ENCODE measurements at places on chromosomes 5 and 9. TPM values are rescaled to one million over a fixed set of nuclear protein-coding genes. Genes with fewer than 3 reads are reported as not detected.

Gene PTGS1
- total RNA-seq: 95.6 TPM

Gene ENTPD8
- not detected for total RNA-seq

Gene MEIKIN
- total RNA-seq: not detected

Gene TLR4
- total RNA-seq: 15.6 TPM

Gene VPS13A
- total RNA-seq: 71.5 TPM

Gene CDKN2B-AS1
- total RNA-seq: 2.0 TPM

Gene PRDM9
- not detected for total RNA-seq

Gene ZNG1A
- 31.0 TPM for total RNA-seq

Gene FAM151B
- 1.6 TPM for total RNA-seq

Gene SPINK7
- total RNA-seq: not detected

Gene PCDHB8
- 1.9 TPM for total RNA-seq

Gene TNFSF15
- 9.4 TPM for total RNA-seq

DNA sequence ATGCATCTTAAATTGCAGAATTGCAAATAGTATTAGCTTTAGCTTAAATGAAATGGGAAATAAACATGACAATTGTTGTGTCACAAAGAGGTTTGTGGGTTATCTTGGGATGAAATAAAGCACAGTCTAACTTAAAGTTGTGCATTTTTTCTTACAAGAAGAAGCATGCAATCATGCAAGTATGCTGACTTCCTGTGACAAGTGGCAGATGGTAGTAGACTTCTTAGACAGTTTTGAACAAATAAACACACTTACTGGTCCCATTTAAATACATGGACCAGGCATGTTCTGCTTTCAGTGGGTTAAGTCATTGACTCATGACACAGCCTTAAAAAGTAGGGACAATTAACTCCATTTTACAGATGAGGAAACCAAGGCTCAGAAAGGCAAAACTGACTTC lies 15.9 kb upstream of the C5orf63 start:
- DNase-seq: no peak

DNA sequence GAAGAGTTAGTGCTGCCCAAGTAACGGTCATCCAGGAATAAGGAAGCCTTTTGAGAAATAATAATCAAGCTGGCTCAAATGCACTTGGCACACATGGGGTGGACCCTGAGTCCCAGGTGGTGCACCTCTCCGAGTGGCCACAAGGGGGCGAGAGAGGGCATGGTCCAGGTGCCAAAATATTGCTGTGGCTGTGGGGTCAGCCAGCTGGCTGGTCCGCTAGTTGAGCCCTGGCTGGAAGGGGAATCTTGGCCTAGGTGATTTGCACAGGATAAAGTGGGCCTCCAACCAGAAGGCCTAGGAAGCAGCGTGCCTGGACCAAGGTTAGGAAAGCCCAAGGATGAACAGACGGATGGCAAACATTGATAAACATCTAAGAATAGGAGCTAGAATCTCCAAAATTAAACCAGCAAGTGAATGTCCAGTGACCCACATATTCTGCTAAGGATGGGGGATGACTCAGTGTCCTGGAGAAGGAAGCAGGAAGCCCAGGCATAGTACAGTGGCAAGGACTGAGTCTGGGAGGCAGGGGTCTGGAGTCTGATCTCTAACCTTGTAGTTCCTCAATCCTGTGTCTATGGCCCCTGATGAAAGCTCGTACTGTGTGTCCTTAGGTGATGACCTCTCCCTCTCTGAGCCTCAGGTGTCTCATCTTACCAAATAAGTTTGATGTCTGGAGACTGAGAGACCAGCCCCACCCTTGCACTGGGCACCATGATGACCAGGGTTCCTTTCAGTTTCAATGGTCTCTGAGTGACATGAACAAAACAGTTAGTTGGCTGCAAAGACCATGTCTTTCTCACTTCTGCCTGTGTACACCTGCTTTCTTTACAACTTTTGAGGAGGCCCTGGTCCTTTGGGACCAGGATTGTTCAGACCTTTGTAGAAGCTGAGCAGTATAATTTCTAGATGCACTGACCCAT lies 19.2 kb upstream of the SHB start:
- peak; percentile 86 for DNase-seq

GRCh38 chr5:109939116-109939682 lies 249.5 kb downstream of the MAN2A1 start:
- no peak for DNase-seq

DNA sequence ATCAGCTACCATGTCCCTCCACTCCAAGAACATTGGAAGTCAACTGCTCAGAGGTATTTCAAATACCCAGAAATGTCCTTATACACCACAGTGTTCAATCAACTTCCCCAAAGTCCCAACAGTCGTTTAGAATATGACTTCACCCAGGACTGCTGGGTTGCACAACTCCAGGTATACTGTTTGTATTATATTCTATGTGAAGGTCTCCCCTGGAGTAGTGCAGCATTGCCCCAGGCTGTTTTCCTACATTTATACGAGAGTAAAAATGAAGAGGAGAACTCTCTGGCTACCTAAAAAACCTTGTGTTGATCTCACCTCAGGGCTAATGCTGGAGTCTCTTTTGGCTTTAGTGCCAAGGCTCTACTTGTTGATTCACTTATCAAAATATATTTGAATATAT lies 183.6 kb upstream of the MAP3K1 start:
- no peak for DNase-seq

GRCh38 chr5:45335978-45336377 lies 360.2 kb downstream of the HCN1 start:
- DNase-seq: no peak

DNA sequence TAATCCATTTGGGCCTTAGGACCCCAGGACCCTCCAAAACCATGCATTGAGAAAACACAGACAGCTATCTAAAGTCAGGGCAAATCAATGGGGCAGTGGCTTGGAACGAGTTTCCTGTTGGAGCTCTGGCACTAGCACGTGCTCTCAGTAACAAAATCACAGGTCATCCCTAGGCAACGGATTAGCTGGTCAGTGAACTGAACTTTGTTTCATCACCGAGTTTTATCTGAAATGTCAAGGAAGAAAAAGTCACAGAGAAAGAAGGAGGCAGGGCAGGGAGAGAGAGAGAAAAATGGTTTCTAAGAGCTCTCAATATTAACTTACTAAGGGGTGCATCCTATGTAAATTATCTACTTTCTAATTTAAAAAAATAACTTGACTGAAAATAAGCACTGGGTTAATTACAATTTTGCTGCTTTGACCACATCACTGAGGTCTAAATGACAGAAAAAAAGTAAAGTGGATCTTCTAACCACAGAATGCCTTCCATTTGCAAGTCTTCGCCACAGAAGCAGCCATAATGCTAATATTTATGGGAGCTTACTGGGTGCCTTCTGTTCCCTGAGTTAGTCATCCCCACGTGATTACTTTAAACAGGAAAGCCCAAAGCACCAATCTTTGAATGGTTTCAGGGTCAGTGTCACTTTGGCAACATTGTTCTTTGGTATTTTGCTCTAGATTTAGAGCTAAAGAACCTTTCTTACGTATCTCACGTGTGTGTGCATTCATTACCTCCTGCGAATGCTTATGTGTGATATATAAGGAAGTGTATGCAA lies 503.9 kb downstream of the RASEF start:
- DNase-seq: no peak

- no peak for DNase-seq
These were observed 12.8 kb upstream of the PRSS3 start for GRCh38 chr9:33782395-33783152.

- peak; percentile 82 for DNase-seq
These were observed 202.0 kb downstream of the AUH start for GRCh38 chr9:91159664-91160121.

GRCh38 chr5:67173959-67174358 lies 22.6 kb downstream of the CD180 start:
- no peak for DNase-seq

- no peak for DNase-seq
These were observed 24.1 kb downstream of the RANBP3L start for GRCh38 chr5:36277521-36278176.

GRCh38 chr5:175691761-175692160 lies 33.9 kb downstream of the HRH2 start:
- DNase-seq: peak; percentile 35

DNA sequence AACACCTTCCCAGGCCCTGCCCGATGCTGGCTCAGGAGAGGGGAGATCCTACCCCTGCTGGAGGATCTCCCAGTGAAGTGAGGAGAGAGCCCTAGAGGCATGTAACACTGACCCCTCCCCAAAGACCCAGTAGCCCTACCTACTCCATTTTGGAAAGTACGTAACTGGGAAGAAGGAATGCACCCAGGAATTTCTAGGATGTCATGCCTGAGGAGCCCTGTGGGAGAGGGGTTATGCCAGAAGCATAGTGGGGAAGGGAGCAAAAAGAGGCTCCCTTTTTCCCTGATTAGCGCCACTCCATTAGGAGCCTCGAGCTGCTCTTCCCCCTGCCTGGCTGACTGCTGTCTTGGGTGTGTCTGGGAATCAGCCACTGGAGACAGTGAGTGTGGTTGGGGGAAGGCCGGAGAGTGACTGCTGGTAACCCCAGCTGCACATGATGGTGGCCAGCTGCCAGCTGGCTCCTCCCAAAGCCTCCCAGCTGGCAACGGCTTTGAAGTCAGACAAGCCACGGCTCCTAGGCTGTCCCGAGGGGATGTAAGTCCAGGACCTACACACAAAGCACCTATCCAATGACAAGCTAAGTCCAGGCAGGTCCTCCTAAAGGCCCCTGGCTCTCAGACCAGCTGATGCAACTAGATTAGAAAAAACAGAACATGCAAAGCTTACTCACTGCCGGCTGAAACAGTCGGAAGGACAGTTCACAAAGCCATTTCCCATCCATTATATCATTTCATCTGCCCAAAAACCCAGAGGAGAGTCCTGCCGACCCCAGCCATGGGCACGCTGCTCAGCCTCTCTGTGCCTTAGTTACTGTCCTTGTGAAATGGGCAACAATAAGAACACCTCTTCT lies 136.5 kb upstream of the ABCA1 start:
- peak; percentile 99 for DNase-seq

DNA sequence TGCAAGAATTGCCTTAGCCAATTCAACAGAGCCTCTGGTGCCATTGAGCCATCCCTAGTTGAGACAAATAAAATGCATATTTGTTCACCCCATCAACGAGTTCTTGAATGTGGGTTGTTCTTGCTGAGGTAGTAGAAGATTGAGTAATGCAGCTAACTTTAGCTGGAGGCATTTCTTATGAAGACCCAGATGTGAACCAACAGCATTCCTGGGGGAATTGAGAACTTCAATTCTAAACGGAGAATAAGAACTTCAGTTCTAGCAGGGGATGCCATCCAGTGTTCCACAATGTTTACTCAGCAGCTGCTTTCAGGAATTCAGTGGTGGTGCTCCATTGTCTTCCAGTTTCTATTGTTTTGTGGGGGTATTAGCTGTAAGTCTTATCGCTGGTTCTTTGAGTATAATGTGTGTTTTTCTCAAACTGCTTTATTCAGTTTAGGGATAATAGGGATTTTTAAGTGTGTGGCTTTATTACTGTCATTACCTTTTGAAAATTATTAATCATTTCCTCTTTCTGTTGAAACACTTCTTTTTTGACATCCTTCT lies 1968.2 kb upstream of the NUDT12 start:
- DNase-seq: no peak

DNA sequence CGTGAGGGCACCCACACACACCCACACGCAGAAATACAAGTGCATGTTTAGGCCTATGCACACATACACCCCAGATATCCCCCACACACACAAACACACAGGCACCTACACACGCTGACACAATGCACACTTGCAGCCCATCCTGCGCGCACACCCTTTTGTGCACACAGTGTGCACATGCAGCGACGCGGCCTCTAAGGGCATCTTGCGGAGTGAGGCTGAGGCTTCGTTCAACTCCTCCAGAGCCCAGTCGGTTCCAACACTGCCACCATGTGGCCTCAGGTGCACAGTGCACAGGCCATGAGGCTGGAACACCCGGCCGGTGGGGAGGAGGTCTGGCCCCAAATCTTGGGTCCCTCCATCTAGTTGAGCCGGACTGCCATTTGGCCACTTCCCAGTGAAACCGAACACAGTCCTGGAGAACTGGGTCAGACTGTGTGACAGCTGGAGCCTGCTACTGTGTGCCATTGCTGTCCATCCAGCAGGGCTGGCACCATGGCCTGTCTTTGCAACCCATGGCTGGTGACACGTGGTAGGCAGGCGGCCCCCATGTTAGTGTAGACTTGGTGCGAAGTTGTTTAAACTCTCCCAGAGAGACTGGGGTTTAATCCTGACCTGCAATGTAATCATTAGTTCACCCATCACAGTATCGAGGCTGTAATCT lies 97.7 kb upstream of the MVB12B start:
- peak; percentile 84 for DNase-seq

DNA sequence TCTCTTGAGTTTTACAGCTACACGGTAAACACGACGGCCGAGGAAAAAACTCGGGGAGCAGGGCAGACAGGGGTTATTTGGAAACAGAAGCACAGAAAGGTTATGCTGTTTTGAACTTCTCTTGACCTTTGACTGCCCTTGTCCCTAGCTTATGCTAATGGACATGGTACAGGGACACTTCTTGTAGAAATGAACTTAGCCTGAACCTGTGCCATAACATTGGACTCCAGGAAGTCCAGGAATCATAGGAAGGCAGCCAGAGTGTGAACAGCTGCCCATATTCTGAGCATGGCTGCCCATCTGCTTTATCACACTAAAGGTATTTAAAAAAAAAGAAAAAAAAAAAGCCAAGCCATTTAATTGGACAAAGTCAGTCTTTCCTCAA lies 46.1 kb downstream of the NR6A1 start:
- DNase-seq: no peak

GRCh38 chr9:126893079-126893478 lies 21.5 kb upstream of the RALGPS1 start:
- no peak for DNase-seq

GRCh38 chr9:70601000-70601951 lies 186.8 kb upstream of the KLF9 start:
- peak; percentile 99 for DNase-seq

- peak; percentile 44 for DNase-seq
These were observed 16.6 kb upstream of the CARD19 start for GRCh38 chr9:93079371-93079770.

DNA sequence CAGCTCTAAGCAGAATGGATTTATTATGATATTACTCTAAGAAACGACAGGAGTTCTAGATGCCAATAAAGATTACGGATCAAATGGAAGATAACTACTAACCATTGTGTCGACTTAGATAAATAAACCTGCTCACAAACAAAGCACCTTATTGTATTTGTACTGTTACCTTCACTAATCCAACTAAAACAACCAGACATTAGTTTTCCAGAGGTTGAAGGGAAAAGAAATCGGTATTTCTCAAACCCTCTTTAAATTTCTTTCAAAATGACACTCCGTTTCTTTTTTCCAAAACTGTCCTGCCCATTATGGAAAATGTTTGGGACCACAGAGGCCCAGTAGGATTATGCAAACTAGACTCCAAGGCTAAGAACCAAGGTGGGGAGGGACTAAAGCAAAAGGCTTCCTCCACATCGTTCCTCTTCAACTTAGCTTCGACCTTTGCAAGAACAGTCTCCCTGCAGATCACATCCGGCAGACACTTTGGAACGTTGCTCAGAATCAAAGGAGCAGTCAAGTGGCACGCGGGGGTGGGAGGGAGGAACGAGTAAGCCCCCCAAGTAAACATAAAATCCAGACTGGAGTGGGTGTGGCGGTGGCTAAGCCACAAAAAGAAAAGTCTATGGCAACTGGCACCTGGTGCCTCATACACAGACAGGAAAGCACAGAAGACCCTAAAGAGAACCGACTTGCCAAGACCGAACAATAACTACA lies 2.7 kb downstream of the MLLT3 start:
- no peak for DNase-seq

GRCh38 chr5:163041254-163041653 lies 396.1 kb upstream of the CCNG1 start:
- no peak for DNase-seq

GRCh38 chr9:99101812-99102211 lies 3.1 kb upstream of the TGFBR1 start:
- no peak for DNase-seq

Measured in sigmoid colon (tissue), 7 donors.